ENCODE measurements at places on chromosomes 7 and 10. TPM values are rescaled to one million over a fixed set of nuclear protein-coding genes. Genes with fewer than 3 reads are reported as not detected.

The HMX3 gene
- total RNA-seq: not detected

The TBX20 gene
- total RNA-seq: not detected

The PWWP2B gene
- total RNA-seq: 14.3 TPM

GRCh38 chr7:125605241-125605640 is 675.6 kb upstream of the POT1 start:
- no peak for DNase-seq
- H3K36me3 ChIP-seq: no peaks in the 10 kb centered on the region
- H3K4me3 ChIP-seq: no peak overlapping the region
- no peaks in the 10 kb centered on the region for H3K4me1 ChIP-seq
- H3K27me3 ChIP-seq: no peaks in the 10 kb centered on the region
- H3K27ac ChIP-seq: no peak overlapping the region

GRCh38 chr10:124625831-124626238 is 118.3 kb downstream of the FAM53B start:
- H3K4me1 ChIP-seq: peaks cover 94% of the 10 kb centered on the region
- no peak overlapping the region for H3K27ac ChIP-seq
- H3K36me3 ChIP-seq: peaks cover 25% of the 10 kb centered on the region
- no peak overlapping the region for H3K4me3 ChIP-seq
- no peaks in the 10 kb centered on the region for H3K27me3 ChIP-seq
- no peak for DNase-seq

DNA sequence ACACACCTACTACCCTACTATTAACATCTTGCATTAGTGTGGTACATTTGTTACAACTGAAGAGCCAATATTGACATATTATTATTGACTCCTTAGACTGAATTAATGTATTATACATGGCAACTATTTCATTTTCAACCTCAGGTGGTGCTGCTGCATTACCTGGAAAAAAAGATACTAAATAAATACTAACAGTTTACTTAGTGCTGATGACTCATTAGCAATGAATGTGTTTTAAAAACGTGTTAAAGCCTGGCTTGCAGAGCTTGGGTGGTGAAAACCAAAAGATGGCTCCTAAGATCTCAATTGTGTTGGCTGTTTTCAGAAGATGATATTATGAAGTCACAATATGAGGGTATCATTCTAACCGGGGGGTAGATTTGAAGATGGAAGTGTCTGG is 34.8 kb downstream of the CFAP43 start:
- H3K36me3 ChIP-seq: peaks cover 7% of the 10 kb centered on the region
- no peaks in the 10 kb centered on the region for H3K4me1 ChIP-seq
- no peak for DNase-seq
- H3K27ac ChIP-seq: no peak overlapping the region
- H3K4me3 ChIP-seq: no peak overlapping the region

- H3K27ac ChIP-seq: peak overlapping the region; percentile 87
- DNase-seq: no peak
- peaks cover 18% of the 10 kb centered on the region for H3K4me1 ChIP-seq
Observed at GRCh38 chr7:74083928-74084721, 521 bp downstream of the LIMK1 start.

DNA sequence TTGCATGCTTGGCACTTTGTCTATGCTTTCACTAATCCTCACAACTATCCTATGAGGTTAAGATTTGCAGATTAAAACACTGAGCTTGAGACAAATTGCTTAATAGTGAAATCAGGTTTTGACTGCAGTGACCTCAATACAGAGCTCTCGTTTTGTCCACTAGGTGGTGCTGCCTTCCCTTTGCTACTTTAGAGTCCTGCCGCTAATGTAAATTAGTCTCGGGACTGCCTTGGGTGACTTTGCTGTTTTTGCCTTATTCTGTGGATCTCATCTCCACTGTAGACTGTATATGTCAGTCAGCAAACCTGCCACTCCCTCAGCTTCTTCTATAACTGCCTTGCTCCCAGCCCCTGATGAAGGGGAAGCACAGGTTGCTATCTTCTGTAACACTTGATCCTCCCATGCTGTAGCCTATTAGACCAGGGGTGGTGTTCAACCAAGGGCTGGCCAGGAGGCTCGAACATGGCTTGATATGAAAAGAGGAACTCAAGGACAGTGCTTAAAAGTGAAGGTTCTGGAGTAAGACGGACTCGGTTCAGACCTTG is 26.0 kb downstream of the ASB4 start:
- no peaks in the 10 kb centered on the region for H3K36me3 ChIP-seq
- no peaks in the 10 kb centered on the region for H3K4me1 ChIP-seq
- H3K4me3 ChIP-seq: no peak overlapping the region
- H3K27me3 ChIP-seq: peaks cover 2% of the 10 kb centered on the region
